ENCODE measurements at places on chromosomes 16 and 17.

DNA sequence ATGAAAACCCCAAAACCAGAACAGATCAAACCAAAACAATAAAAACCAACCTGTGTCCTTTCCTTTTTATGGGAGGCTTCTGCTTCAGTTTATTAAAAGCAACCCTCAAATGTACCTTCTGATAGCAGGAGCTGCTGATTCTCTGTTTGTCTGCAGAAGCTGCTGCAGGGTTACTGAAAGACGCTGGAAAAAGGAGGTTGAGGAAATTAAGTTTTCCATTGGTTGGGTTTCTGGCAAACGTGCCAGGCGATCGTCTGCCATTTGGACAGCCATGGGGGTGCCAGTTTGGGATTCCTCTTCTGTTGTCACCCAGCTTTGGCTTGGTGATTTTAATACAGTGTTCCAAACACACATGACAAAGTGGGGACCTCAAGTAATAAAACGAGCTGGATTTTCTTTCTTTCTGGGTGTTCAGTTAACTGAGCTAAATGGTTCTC, 185.4 kb upstream of the ZFHX3 start:
- DNase-seq = no peak

- DNase-seq = no peak
These were observed 6.3 kb downstream of the CMIP start for GRCh38 chr16:81450783-81451491.

DNA sequence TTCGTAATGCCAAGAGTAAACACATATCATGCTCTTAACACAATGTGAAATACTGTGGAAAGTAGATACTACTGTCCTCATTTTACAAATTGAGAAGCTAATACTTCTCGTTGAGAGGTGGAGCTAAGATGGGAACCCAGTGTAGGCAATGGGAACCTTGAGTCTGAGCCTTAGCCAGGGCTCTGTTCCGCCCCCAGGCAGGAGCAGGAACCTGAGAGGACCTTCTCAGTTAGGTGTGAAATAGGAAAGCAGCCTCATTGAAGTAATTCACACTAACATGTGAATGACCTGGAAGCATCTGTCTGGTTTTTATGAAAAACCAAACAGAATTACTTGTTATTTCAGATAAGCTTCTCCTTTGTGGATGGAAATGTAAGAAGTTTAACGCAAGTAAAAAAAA, 62.6 kb upstream of the RBFOX1 start:
- DNase-seq = no peak

DNA sequence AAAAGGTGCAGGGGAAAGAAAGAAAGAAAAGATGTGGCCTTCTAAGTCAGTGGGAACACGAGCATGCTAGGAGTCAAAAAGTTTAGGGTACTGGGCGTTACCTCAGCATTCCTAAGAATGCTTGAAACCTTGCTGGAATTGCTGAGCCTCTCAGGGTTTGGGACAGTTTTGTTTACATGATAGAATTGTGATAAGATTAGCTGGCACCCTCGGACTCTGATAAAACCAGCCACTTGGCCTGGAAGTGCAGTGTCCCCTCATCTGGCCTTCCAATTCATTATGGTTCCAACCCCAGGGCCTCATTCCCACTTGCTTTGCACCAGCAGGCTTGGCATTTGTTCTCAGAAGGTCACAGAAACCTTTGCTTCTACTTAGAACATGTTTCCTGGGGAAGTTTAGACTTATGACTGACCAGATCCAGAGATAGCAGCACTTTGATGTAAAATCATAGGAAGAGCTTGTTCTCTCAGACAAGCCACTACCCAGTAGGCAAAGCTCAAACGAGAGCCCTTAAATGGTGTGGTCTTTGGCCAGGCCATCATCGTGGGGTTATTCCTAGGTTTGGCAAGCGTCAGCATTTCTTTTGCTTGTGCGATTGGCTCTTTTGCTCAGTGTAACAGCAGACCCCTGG, 8.0 kb downstream of the SGF29 start:
- no peak for DNase-seq

DNA sequence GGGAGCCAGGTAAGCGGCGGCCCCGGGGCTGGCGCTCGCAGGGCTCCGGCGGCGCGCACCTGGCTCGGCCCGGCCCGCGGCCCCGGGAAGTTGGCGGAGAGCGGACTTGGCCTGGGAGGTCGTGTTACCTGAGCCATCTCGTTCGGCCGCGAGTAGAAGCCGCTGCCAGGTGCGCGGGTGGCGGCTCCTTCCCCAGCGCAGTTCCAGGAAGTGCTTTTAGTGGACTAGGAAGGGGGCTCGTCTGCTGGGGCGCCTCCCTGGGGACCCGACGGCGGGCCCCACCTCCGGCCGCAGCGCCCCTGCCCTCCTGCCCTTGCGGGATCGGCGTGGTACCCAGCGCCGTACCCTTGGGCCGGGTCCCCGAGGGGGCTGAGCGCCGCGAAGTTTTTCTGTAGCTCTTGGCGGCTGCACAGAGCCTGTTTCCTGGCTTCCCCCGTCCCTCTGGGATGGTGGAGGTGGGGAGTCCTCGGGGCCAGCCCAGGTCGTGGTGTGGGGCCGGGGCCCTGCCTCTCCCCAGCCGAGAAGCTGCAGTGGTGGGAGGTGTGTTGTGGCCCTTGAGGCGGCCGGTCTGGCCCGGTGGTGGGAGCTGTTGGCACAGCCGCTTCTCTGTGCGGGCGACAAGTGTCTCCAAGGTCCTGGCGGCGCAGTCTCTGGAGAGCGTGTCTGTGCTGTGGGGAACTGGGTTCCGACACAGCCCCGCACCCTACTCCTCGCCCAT, 96.9 kb downstream of the RAB11FIP4 start:
- DNase-seq = no peak

DNA sequence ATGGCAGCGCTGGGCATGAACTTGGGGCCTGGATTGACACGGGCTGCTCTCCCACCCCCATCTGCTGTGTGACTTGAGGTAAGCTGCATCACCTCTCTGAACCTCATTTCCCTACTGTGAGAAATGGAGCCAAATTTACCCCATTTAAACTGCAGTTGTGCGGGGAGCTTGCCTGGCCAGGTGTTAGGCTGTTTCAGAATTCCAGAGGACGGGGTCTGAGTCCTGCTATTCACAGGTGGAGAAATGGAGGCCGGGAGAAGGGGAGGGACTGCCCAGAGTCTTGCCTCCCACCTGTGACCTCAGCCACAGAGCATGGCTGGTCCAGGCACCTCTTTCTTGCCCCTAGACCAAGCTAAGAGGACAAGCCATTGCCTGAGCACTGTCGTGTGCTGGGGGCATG, 12.8 kb downstream of the KCNJ12 start:
- DNase-seq = no peak

- DNase-seq = no peak
These were observed 3.8 kb upstream of the CMTM1 start for GRCh38 chr16:66562409-66562808.

DNA sequence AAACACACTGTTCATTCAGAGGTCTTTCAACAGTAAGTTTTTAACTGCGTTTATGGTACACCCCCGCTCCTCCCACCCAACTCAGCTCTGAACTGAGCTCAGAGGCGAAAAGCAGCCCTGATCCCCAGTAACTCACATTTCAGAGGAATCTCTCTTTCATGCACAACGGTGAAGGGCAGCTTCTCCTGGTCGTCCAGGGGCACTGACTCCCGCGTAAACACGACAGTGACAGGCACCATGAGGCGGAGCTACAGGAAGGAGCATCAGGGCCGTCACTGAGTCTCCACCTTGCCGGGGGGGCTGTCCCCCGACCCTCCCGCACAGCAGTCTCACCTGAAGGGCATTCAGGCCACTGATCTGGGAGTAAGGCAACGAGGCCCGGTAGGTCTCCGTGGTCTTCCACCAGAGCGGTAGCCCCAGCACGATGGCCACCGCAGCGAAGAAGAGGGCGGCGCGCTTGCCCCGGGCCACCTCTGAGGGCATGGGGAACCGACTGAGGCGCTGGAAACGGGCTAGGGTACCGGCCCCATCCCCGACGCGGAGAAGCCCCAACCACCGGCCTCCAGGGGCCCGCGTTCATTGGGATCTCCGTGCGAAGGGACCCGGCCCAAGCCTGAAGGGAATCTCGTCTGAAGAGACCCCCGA, 486 bp downstream of the PIGS start:
- peak; percentile 54 for DNase-seq

- DNase-seq = no peak
These were observed 15.1 kb downstream of the TIMM22 start for GRCh38 chr17:1011760-1012735.

DNA sequence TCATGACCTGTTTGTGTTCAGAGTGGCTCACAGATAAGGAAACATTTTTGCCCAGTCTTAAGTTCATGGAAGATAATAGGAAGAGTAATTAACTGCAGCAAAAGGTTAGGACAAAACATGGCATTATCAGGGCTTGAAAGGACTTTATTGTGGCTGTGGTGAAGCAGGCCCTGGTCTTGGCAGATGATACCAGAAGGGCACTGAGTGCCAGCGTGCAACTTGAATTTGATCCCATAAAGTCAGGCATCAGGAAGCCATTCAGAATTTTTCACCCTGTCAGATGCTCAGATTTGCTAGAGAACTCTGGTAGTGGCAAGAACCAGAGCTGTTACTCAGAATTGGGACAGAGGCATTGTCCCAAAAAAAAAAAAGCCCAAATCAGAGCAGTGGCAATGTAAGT, 11.2 kb upstream of the COG7 start:
- DNase-seq = no peak

DNA sequence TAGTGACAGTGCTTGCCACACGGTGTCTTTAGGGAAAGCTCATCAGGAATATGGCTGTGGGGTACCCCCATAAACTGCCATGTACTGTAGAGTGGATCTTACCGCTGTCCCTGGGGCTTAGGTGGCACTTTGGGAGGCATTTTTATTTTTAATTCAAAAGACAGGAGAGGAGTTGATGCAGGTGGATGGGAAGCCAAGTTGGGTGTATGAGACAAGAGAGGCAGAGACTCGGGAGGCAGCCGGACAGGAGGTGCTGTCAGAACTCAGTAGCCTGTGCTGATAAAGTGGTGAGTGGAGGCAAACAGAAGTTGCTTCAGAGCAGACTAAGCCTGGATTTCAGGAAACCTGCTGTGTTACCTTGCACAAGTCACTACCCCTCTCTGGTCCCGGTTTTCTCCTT, 185.9 kb downstream of the TMEM132E start:
- no peak for DNase-seq

DNA sequence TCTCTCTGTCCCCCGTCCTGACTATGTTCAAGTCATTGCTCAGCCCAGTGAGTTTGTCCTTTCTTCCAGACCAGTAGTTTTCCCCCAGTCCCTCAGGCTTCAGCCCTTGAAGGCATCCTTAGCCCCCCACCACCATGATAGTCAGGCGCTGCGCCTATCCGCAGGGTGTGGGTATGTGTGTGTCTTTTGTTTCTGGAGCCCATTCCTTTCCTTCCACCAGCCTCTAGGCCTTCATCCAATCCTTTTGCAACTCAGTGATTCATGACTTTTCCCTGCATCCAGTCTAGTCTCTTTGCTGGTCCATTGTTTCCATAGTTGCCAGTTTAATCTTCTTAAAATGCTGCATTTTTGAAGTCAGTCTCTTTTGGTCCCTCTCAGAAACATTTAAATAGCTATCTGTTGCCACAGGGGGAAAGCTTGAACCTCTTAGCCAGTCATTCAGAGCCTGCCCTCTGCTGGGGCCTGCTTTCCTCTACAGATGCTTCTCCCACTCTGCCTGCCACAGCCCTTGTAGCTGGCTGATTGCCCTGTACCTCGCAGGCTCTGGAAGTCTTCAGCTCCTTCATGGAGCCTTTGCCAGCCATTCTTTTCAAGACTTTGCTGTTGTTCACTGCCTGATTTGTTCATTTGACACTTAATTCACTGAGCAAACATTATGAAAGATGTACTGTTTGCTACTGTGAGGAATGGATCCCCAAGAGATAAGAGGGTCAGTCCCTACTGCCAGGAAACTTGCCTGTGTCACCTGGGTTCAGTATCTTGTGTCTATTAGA, 55.9 kb upstream of the ADCY7 start:
- DNase-seq = no peak

GRCh38 chr16:63882576-63882975, 1239.3 kb downstream of the CDH11 start:
- DNase-seq = no peak

GRCh38 chr17:67145183-67145805, 99.7 kb downstream of the HELZ start:
- no peak for DNase-seq

GRCh38 chr16:8887431-8887765, 5.2 kb downstream of the LITAFD start:
- DNase-seq = no peak
